ENCODE measurements at places on chromosomes 13 and 19.

- no peak for DNase-seq
Observed at GRCh38 chr13:35714588-35715377, 238.3 kb upstream of the MAB21L1 start.

DNA sequence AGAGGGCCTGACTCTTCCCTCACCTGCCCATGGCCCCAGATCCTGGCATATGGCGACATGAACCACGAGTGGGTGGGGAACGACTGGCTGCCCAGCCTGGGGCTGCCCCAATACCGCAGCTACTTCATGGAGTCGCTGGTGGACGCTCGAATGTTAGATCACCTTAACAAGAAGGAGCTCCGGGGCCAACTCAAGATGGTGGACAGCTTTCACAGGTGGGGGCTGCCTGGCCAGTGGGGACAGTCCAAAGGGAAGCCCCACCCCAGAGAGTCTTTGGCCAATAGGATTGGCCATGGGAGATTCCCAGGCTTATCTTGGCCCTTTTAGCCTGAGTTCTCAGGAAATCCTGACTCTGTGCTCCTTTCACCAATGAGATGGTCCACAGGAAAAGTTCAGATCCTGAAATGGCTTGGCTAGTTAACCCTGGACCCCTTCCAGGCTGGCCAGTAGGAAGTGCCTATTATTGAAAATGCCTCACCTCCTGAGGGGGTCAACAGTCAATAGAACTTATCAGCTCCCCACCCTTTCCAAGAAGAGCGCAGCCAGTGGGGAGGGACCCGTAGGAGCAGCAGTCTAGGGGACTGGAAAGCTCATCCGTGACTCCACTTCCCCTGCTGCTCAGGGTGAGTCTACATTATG lies 7.0 kb downstream of the HRC start:
- no peak for DNase-seq

GRCh38 chr19:32091241-32091640 lies 254.2 kb upstream of the ZNF507 start:
- no peak for DNase-seq

- no peak for DNase-seq
Observed at GRCh38 chr19:19550485-19550929, 12.4 kb downstream of the CILP2 start.

- DNase-seq: no peak
Observed at GRCh38 chr19:5147978-5148793, 179.3 kb downstream of the KDM4B start.

- DNase-seq: no peak
Observed at GRCh38 chr13:97182111-97182890, 39.8 kb upstream of the MBNL2 start.

DNA sequence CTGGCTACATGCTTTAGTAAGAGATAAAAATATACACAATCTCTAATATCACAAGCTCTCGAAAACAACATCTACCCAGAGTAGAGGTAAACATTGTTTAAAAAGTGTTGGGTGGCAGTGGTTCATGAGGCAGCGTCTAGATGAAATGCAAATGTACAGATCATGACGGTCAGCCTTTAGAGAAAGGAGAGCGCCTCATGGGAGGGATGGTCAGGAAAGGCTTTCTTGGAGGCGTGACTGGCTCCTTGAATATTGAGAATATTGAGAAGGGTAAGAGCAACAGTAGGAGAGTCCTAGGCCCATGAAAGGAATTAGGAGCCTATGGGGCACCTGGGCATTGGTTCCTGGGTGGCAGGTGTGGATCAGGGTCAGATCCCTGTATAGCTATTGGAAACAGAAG lies 10.6 kb downstream of the HNRNPUL1 start:
- DNase-seq: no peak

GRCh38 chr19:5107432-5108122 lies 138.7 kb downstream of the KDM4B start:
- no peak for DNase-seq

DNA sequence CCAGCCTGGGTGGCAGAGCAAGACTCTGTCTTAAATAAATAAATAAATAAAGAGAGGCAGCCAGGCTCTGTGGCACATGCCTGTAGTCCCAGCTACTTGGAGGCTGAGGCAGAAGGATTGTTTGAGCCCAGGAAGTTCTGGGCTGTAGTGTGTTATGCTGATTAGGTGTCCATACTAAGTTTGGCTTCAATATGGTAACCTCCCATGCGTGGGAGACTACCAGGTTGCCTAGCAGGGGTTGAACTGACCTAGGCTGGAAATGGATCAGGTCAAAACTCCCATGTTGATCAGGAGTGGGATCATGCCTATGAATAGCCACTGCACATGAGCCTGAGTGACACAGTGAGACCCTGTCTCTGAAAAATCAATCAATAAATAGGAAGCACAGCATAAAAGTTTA lies 4.0 kb upstream of the SNRNP70 start:
- DNase-seq: no peak

GRCh38 chr13:78659732-78660494 lies 958 bp upstream of the OBI1 start:
- no peak for DNase-seq

Measured in stimulated activated CD4-positive, alpha-beta T cell treated with anti-CD3 and anti-CD28 coated beads, Interleukin-1b, Interleukin-23, amount 100 ng/mL, for 24 hours (primary cell).